HL-60 (cell line): ENCODE measurements at places on chromosomes 1 and 21.

GRCh38 chr1:107534632-107535031, 393.8 kb downstream of the NTNG1 start:
- DNase-seq = no peak

DNA sequence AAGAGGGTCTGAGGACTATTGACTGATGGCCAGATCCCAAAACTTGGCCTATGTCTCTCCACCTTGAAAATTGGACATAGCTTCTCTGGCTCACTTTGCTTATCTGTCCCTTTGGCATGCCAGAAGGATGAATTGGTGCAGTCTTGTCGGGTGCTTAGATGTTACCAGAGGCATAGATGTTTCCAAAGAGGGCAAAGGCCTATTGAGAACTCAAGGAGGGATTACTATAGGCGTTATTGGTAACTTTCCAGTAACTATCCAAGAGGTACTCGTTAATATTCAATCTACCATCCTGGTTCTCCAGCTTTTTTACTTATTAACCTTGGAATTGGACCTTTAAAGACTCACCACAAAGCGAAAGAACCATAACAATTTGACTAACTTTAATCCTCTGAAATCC, 368.3 kb upstream of the ESRRG start:
- DNase-seq = no peak

DNA sequence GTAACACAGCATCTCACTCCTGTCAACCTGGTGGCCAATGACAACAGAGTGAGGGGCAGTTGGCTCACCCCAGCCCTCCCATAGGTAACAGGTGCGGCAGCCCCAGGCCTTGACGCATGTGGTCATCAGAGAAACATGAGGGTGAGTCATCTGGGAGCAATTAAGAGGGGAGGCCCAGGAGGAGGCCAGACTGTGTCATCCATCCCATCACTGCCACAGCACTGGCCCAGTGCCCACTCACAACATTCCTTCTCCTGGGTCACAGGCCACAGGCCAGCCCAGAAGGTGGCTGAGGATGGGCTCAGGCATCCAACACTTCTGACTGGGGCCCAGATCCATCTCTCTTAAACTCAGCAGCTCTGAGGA, 17.1 kb downstream of the TEX35 start:
- no peak for DNase-seq

DNA sequence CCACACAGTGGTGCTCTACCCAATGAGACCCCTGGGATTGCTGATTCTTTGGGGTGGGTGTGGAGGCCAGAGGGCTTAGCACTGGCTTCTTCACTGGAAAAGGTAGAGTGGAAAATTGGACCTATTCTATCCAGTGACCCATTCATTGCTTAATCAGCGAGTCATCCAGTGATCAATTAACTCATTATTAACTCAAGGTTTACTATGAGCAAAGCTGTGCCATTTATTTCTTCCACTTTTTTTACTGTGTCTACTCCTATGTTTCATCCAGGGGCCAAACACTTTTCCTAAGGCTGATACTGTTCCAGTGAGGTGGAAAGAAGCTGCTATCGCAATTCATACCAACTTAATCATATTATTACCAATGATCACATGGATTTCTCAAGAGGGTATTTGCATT, 363.9 kb downstream of the RPS6KC1 start:
- no peak for DNase-seq

DNA sequence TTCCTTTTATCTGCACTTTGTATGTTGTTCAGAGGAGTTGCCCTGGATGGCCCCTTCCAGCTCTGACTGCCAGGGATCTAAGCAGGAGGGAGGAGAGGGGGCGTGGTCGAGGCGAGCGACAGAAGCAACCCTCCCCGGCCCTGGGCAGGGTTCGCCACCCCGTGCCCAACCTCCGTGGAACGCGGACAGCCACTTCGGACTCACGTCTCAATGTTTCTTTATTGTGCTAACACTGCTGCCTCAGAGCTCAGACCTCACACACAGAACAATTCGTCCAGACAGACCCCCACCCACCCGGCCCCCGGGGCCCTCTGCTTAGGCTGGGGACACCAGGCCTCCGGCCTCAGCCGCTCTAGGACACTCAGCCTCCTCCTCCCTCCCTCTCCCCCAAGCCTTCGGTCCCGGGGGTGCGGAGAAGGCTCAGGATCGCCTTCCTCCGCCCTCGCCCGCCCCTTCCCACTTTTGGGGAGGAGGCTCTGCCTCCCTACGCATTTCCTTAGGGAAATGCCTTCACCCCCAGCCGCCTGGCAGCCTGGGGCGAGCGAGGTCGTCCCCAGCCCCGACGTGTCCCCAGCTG, 8.3 kb downstream of the VSIG8 start:
- DNase-seq = no peak

DNA sequence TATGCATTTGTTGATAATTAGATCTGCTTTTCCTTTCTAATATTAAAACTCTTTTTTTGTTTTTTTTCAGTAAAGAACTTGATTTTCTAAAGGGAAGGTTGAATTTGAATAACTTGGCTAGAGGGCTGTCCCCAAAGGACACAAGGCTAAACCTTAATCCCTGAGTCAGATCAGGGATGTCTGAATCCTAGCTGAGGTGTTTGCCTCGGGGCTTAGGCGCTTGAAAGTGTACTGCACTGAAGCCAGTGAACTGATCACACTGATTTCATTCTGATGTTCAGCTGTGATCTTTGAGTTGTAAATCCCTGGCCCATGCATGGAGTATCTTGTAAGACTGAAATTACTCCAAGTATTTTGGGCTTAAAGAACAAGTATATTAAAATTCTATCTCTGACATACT, 42.8 kb downstream of the MTR start:
- DNase-seq = no peak

- no peak for DNase-seq
Observed at GRCh38 chr1:75328691-75329090, 194.5 kb downstream of the LHX8 start.

DNA sequence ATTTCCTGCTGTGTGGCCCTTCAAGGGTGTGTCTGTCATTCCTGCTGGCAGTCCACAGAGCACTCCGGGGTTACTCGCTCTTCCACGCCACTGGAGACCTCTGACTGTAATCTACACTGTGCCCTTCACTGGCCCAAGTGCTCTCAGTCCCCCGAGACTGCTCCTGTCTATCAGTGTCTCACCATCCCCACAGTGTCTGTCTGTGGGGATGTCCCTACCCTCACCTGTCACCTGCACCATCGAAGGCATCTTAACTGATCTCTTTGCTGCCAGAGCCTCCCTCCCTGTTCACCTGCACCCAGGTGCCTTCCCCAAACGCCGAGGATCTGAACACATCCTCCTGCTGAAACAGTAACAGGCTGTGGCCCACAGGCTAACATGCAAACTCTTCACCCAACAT, 136.7 kb downstream of the MATN1 start:
- no peak for DNase-seq

- DNase-seq = peak; percentile 95
Observed at GRCh38 chr1:220879076-220879508, at the start of gene HLX. TSS of gene HLX (plus strand) at chr1:220879443. CDS start at chr1:220879858, 415 bp downstream.

- DNase-seq = peak; percentile 50
Observed at GRCh38 chr1:152188673-152189591, 29.9 kb upstream of the RPTN start.

- peak; percentile 63 for DNase-seq
Observed at GRCh38 chr1:34918977-34919561, 10.4 kb downstream of the DLGAP3 start.

- no peak for DNase-seq
Observed at GRCh38 chr21:44550807-44551206, 498 bp downstream of the KRTAP10-2 start.

DNA sequence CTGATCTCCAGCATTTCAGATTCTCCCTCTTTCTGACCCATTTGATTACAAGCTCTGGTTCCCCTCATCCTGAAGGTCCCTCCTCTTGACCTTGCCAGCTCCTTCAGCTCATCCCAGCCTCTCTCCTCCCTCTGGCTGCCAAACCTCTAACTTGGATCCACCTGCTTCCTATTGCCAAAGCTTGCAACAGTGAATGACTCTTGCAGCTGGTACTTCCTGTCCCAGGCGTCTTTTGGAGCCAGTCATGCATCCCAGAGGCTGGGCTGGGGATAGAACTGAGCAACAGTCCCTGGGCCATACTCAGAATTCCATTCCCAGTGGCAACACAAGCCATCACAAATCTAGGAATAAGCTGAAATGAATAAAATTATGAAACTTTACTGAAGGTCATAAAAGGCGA, 27.7 kb upstream of the SPOCD1 start:
- DNase-seq = peak; percentile 52

DNA sequence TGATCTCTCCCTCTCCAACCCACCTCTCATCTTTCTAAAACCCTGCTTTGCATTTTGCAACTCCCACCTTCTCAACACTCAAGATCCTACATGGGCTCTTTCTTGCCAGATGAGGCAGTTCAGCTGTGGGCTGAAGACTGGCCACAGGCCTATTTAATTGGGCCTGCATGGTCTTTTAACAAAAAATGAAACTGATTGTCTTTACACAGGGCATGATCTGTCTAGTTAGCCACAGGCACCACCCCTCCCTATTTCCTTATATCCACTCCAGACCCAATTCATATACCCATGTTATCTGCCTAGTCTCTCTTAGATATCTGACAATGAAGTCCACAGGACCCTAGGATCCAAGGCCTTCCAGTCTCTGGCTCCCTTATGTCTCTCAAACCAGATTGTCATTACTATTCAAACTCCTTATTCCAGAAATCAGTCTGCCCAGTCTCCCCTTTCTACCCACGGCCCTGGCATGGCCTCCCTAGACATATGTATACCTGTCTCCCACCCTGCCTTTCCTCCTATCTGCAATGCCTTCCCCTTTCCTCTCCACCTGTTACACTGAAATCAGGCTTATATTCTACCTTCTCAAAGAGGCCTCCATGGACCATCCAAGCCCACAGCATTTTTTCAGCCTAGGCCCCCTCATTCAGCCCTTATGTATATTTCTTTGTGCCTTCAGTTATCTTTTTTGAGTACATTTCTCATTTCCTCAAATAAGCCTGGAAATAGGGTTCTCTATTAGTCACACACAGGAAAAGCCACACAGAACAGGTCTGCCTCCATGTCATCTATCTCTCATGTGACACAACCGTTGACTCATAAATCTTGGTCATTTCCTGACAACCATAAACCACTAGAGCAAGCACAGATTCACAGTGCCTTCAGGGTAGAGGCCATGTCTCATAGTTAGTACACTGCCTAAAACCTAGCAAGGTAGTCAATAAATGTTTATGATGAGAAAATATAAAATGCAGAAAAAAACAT, 39.0 kb downstream of the LPAR3 start:
- no peak for DNase-seq

DNA sequence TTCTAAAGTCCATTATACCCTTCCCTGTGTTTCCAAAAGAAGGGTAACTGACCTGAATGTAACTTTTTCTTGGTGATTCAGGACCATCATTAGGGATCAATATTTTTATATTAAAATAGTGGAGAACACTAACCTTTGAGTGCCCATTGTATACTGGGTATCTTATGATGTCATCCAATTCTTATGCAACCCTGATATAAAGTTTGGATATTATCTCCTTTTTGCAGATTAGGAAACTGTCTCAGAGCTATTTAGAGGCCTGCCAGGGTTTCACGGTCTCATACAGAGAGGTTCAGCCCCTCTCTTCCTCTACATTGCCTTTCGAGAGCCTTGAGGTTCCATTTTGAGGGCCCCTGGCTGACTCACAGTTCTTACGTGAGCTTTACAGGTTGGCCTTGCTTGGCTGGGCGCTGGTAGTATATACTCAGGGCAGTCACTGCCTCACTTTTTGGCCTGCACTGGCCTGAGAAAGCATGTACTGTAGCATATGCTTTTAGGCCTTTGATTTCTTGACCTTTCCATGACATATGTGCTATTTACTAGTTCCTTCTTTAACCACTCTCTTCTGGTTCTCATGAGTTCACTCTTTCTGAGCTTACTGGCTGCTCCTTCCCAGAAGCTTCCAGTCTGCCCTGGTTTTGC, 15.7 kb upstream of the FOXO6 start:
- DNase-seq = no peak

- no peak for DNase-seq
Observed at GRCh38 chr1:244657421-244657820, 4.5 kb downstream of the DESI2 start.

DNA sequence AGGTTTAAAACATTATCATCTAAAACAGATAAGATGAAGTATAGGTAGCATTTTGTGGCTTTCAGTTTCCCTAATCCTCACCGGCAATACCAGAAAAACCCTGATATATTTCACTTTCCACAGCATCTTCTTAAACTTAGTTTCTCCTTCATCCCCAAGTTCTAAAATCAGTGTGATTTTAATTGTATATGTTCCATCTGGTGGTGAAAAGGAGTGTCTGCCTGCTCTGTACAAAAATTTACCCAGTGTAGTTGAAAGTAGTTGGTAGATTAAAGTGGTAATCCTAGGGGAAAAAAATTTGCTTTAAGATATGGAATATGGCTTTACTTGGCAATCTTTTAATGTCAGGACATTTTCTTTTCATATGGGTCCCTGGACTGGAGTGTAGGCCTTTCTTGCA, 74.3 kb downstream of the CEP350 start:
- DNase-seq = no peak

GRCh38 chr1:234851450-234852438, 241.8 kb upstream of the IRF2BP2 start:
- peak; percentile 96 for DNase-seq

- no peak for DNase-seq
Observed at GRCh38 chr1:168656485-168656884, 72.5 kb downstream of the DPT start.

- DNase-seq = no peak
Observed at GRCh38 chr1:107172450-107173170, 31.8 kb downstream of the NTNG1 start.

- peak; percentile 43 for DNase-seq
Observed at GRCh38 chr1:35202048-35202719, 9.2 kb upstream of the SFPQ start.

DNA sequence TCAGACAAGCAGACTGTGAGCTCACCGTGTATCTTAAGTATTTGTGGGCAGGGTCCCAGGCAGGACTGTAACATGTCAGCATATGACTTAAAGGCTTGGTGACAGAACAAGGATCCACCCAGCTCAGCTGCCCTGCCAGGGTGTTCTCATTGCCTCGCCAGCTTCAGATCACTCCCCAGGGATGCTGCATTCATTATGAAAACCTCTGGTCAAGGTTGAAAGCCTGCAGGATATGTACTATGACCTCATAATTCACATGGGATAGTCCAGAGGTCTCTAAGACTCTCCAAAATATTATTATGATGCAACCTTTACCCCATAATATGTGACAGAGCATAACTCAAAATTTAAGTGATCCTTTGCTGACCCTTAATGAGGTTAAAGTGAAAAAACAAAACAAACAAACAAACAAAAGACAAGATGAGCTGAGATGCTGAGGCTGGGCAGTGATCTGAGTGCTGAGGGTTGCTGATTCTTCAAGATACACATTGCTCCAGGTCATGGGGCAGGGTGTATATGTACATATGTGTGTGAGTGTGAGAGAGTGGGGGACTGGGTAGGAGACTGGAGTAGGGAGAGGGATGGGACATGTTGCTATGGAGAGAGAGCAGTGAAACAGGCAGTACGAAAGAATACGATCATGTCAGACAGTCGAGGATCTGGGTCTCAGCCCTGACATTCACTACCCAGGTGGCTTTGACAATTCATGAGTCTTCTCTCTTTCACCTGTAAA, 98.8 kb upstream of the DUSP10 start:
- DNase-seq = no peak

- no peak for DNase-seq
Observed at GRCh38 chr1:156708218-156708661, 2.9 kb upstream of the CRABP2 start.
